ENCODE measurements at places on chromosomes 2 and 18. TPM values are rescaled to one million over a fixed set of nuclear protein-coding genes. Genes with fewer than 3 reads are reported as not detected.

DNA sequence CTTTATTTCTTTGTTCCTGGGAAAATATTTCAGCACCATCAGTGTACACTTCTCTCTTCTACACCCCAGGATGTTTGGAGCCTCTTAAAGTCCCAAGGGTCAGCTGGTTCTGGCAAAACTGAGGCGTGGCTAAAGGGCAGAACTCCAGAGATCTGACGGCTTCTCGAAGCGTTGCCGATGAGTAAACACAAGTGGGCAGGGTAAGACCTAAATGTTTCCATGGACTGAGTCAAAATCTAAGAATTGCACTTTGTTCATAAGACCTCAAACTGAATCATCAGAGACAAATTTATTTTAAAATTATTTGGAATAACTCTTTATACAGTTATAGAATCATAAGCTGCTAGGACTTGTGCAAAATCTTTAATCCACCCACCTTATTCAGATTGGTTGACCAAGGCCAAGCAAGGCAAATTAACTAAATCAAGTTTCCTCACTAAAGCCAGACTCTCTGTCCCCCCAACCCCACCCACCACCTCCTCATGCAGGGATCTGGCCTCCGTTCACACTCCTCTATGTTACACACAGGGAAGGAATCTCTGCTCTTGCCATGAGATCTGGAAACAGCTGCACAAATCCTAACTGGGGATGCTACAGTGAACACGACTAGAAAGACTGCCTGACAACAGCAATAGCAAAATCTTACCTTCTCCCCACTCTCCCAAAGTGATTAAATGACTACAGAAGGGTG lies 342.6 kb upstream of the KLHL29 start:
- H3K4me1 ChIP-seq, result no peaks in the 10 kb centered on the region
- no peak overlapping the region for H3K27ac ChIP-seq
- H3K36me3 ChIP-seq, result no peaks in the 10 kb centered on the region
- H3K4me3 ChIP-seq, result no peak overlapping the region

- H3K4me3 ChIP-seq, result no peak overlapping the region
- H3K36me3 ChIP-seq, result no peaks in the 10 kb centered on the region
- DNase-seq, result no peak
- H3K27ac ChIP-seq, result no peak overlapping the region
- no peaks in the 10 kb centered on the region for H3K4me1 ChIP-seq
These were observed 25.6 kb downstream of the GPR155 start for GRCh38 chr2:174461221-174461620.

DNA sequence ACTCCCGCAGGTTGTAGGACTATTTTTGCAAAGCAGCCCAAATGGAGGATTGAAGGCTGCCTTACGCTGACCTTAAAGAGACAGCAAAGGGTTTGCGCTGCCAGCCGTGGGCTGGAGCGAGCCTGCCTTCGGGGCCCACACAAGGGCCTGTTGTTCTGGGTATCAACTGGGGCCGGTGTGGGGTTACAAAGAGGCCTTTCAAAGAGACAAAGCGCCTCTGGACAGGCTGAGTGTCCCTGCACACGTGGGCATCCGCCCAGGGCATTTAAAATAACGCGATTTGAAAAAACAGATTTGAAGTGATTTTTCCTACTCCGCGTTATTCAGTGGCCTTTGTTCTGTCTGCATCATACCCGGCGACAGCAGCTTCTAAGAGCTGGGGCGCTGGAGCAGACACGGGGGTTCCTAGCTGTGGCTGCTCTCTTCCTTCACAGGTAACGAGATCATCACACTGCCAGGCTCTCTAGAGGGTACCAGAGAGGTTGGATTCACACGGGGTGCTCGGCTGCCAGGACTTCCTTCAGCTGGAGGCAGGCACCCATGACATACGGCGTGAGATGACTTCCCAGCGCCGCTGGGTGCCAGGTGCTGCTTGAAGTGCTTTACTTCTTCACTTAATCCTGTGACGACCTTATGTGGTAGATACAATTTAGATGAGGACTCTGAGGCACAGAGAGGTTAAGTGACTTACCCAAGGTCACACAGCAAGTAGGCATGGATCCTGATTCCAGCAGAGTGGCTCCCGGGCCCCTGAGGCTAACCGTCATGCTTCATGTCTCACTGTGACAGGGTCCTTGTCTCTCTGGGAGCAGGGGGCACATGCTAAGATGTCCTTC lies 32.2 kb downstream of the MAL start:
- H3K36me3 ChIP-seq, result no peaks in the 10 kb centered on the region
- H3K27me3 ChIP-seq, result peaks cover 3% of the 10 kb centered on the region
- no peak overlapping the region for H3K27ac ChIP-seq
- no peaks in the 10 kb centered on the region for H3K4me1 ChIP-seq
- DNase-seq, result no peak

- no peak overlapping the region for H3K4me3 ChIP-seq
- no peaks in the 10 kb centered on the region for H3K36me3 ChIP-seq
- no peak for DNase-seq
- no peaks in the 10 kb centered on the region for H3K4me1 ChIP-seq
These were observed 9.1 kb upstream of the ATG16L1 start for GRCh38 chr2:233242231-233242927.

DNA sequence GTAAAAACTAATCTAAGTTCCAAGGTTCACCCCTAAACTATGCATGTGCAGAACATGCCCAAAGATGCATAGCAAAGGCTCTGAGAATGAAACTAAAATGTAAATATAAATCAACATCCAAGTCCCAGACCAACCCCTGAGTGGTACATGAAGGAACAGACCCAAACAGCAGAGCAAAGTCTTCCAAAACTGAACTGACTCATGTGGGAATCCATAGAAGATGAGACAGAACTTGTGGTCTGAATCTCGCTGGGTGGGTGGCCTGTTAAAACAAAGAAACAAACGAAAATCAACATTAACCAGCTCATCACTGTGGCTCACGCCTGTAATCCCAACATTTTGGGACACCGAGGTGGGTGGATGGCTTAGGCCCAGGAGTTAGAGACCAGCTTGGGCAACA lies 29.5 kb upstream of the ATRAID start:
- DNase-seq, result no peak
- H3K27me3 ChIP-seq, result no peaks in the 10 kb centered on the region
- H3K27ac ChIP-seq, result no peak overlapping the region
- no peak overlapping the region for H3K4me3 ChIP-seq
- no peaks in the 10 kb centered on the region for H3K36me3 ChIP-seq

Gene RAB6C
- total RNA-seq, result 2.4 TPM

Gene ROCK2
- 32.2 TPM for total RNA-seq

Gene KCNF1
- total RNA-seq, result not detected

DNA sequence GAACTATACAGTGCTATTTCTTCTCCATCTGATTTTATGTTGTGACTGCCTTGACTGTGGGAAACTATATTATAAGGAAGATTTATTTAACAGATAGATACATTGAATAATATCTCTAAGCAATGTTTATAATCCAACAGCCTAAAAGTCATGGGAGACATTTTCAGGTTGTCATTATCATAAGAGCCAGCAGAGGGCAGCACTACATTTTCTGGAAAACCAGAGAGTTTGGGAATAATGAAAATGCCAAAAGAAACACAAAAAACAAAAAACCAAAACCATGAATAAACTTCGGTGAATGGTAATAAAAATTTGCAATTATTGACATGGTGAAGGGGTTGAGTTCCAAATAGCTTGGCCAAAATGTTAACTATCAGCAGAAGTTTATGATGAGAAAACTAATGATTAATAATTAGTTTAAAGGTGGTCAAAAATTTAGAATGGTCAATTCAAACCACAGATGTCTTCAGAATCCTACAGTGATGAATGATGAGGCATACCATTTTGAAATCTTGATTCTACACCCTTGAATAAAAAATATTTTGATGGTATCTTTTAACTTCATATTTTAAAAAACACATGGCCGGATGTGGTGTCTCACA lies 4.7 kb downstream of the EEF1B2 start:
- no peaks in the 10 kb centered on the region for H3K36me3 ChIP-seq
- DNase-seq, result no peak
- peaks cover 7% of the 10 kb centered on the region for H3K4me1 ChIP-seq
- no peak overlapping the region for H3K4me3 ChIP-seq
- no peaks in the 10 kb centered on the region for H3K27me3 ChIP-seq

GRCh38 chr2:240403396-240404104 lies 31.9 kb upstream of the GPC1 start:
- no peak overlapping the region for H3K4me3 ChIP-seq
- no peaks in the 10 kb centered on the region for H3K4me1 ChIP-seq
- H3K27me3 ChIP-seq, result no peaks in the 10 kb centered on the region
- no peak for DNase-seq
- no peak overlapping the region for H3K27ac ChIP-seq
- no peaks in the 10 kb centered on the region for H3K36me3 ChIP-seq

Gene TRIM43
- total RNA-seq, result 2.4 TPM

- H3K36me3 ChIP-seq, result no peaks in the 10 kb centered on the region
- no peak for DNase-seq
- no peak overlapping the region for H3K4me3 ChIP-seq
- no peaks in the 10 kb centered on the region for H3K27me3 ChIP-seq
- no peaks in the 10 kb centered on the region for H3K4me1 ChIP-seq
These were observed 50.2 kb downstream of the SEMA4F start for GRCh38 chr2:74704216-74704615.

Gene CNGA3
- total RNA-seq, result 1.1 TPM

DNA sequence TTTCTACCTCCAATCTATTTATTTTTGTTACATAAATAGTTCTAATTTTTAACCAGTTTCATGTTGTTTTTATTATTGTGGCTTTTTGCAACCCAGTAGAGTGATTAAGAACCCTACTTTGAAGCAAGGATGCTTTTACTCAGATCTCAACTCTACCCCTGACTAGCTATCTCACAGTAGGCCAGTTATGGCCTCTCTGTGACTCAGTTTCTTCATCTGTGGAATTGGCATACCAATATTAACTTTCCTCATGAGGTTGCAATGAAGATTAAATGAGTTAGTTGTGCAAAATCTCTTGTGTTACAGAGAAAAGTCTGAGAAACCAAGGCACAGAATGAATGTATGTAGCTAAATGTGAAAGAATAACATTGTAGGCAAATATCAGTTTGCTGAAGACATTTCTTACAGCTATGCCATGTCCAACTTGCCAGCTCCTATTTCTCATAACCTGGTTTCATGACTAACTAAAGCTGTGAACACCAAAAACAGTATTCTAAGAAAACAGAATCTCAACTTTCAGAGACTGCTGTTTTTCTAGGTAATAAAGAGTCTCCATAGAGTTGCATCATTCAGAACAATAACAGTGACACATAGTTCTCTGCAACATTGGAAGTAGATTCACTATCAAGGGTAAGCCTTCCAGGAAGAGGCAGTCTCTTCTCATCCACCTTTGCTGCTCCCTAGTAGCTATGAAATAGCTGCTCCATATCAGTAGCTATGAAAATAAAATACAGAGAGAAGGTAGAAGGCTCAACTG lies 33.2 kb upstream of the CYTIP start:
- H3K4me3 ChIP-seq, result no peak overlapping the region
- DNase-seq, result no peak
- H3K36me3 ChIP-seq, result no peaks in the 10 kb centered on the region
- H3K27me3 ChIP-seq, result no peaks in the 10 kb centered on the region
- H3K4me1 ChIP-seq, result no peaks in the 10 kb centered on the region

DNA sequence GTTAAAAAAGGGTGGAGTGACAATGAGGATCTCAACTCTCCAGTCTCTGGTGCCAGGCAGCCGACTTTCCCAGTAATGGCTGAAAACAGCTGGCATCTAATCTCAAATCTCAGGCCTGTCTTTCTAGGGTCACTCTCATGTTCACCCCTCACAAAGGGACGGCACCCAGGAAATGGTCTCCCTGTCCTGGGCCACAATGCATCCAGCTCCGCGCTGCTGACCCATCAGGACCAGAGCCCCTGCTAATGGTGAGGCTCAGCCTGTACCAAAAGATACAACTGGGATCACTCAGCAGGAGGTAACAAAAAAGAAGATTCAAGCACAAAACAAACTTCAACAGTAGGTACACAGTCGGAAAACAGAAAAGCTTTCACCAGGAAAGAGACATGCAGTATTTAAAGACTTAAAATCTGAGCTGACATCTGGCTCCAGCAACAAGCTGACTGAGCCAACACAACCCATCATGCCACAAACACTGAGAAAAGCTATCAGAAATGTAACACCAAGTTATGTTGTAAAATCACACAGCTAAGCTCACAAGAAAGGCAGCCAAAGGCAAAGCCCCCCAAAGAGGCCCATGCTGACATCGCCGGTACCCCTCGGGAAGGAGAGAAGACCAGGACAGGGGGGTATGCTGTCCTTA lies 13.6 kb upstream of the KIDINS220 start:
- no peak overlapping the region for H3K4me3 ChIP-seq
- H3K4me1 ChIP-seq, result no peaks in the 10 kb centered on the region
- H3K27ac ChIP-seq, result no peak overlapping the region

DNA sequence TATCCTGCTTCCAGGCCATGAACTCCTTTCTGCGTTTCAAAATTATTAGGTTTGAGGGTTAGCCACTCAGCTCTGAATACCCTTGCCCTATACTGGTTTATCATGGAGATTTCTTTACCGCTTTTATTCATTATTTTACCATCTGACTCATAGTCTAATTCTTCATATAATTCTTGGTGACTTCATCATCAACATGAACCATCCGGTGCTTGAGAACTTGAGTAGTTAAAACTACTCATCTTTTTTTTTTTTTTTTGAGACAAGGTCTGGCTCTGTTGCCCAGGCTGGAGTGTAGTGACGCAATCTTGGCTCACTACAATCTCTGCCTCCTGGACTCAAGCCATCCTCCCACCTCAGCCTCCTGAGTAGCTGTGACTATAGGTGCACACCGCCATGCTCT lies 94.2 kb upstream of the LHCGR start:
- no peak for DNase-seq
- H3K36me3 ChIP-seq, result no peaks in the 10 kb centered on the region
- no peak overlapping the region for H3K27ac ChIP-seq
- H3K27me3 ChIP-seq, result no peaks in the 10 kb centered on the region
- no peak overlapping the region for H3K4me3 ChIP-seq
- H3K4me1 ChIP-seq, result no peaks in the 10 kb centered on the region

DNA sequence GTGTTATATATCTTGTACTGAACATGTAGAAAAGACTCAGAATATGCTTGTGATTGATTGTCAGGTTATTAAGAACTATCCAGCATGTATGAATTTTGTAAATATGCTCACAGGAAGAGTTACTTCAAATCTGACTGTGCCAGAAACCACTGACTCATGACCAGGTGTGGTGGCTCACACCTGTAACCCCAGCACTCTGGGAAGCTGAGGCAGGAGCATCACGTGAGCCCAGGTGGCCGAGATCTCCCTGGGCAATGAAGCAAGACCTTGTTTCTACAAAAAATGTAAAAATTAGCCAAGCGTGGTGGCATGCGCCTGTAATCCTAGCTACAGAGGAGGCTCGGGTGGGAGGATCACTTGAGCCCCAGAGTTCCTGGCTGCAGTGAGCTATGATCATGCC lies 126.6 kb downstream of the COMMD1 start:
- no peak for DNase-seq
- H3K36me3 ChIP-seq, result no peaks in the 10 kb centered on the region
- no peaks in the 10 kb centered on the region for H3K27me3 ChIP-seq
- no peaks in the 10 kb centered on the region for H3K4me1 ChIP-seq
- no peak overlapping the region for H3K4me3 ChIP-seq

DNA sequence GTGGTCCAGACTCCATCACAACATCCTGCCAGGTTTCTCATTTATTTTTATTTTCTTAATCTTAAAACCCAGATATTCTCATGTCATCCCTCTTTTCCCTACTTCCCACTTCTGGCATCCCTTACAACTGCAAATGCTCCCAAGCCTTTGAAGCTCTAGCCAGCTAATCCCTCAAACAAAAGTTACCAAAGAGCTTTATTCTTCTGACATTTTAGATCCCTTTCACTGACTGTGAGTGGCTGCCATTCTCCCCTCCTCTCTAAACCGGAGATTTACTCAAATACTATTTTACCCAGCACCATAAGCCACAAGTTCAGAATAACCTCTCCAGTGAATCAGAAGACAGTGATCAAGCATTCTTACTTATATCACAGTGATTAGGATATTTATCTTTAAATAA lies 569.0 kb upstream of the SYT4 start:
- no peaks in the 10 kb centered on the region for H3K27me3 ChIP-seq
- H3K4me1 ChIP-seq, result no peaks in the 10 kb centered on the region
- H3K36me3 ChIP-seq, result no peaks in the 10 kb centered on the region
- no peak overlapping the region for H3K27ac ChIP-seq

Gene CCDC85A
- 1.5 TPM for total RNA-seq
